ENCODE measurements at places on chromosomes 12 and 14.
A peak's percentile ranks its signal among the peaks of the same experiment; 100 is the strongest.

DNA sequence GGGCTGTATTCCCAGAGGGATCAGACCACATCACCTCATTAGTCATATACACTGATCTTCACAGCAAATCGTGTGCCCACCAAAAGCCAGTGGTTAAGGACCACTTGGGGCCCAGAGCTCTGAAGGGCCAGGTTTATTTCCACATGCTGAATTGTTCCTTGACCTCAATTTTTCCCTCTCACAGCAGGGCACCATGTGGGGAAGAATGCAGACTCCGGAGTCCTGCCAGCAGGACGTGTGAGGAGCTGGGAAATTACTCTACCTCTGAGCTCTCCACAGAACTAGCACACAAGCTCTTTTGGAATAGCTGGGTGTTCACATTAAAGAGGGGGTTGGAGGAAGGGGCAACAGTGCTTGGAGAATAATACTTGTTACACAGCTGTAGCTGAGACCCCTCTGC, 57.6 kb upstream of the SEL1L start:
- DNase-seq, result no peak

DNA sequence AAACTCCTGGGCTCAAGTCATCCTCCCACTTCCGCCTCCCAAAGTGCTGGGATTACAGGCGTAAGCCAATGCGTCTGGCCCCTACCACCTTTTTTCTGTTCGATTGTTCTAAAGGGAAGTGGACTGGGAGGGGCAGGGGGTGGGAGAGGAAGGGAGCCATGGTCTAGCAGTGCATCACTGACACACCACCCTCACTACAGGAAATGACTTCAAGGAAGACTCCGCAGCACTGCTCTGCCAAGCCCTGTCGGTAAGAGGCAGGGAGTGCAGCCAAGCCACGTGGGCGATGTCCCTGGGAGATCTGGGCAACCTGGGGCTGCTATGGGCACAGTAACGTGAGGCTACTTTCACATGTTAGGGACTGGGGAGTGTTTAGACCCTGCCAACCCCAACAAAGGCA, 18.0 kb downstream of the LRRC74A start:
- peak; percentile 26 for DNase-seq

DNA sequence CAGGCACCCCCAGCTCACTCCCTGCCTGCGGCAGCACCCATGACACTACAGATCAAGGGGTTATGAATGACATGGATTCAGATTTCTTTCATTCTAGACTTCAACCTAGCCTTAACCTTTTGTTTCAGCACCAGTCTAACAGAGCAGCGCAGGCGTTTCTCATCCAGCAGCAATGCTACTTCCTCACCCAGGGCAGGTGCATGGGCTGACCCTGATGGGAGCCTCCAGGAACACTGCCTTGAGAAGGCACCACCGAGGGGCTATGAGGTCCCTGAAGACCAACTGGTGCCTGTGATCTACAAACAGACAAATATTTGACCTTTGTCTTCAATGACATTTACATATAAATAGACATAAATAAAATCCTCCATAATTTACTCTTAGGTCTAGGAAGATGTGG, 10.8 kb downstream of the CDCA4 start:
- DNase-seq, result no peak

DNA sequence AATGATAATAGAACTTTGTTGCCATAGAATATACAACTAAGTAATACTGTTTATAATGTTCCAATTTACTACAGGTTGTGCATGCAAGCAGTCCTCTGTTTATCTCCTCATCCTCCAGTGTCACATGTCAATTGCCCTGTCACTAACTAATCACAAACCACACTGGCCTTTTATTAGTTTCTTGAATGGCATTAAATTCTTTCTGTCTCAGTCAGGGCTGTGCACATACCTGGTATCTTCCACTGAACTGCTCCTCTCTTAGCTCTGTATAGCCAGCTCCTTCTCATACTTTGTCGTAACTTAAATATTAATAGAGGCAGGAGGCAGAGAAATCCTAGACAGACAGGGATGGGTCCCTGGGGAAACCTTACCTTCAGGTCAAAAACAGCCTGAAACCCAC, 24.0 kb downstream of the GABARAPL1 start:
- no peak for DNase-seq

DNA sequence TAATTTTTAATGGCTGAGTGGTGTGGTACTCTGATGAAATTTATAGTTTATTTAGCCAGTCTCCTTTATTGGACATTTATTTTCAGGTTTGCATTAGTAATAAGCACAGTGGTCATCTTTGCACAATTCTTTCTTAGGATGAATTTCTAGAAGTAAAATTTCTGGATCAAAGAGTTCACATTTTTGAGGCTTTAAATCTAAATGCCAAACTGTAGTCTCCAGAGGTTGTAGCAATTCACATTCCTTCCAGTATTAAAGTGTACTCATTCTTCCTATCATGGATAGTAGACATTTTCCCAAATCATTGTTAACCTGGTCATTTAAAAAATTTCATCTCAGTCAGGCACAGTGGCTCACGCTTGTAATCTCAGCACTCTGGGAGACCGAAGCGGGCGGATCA, 24.8 kb downstream of the SLC39A9 start:
- peak; percentile 28 for DNase-seq

- no peak for DNase-seq
Measured at GRCh38 chr14:73747379-73748211, 33.4 kb upstream of the PNMA1 start.

- no peak for DNase-seq
Measured at GRCh38 chr14:89379006-89379405, 38.0 kb downstream of the FOXN3 start.

DNA sequence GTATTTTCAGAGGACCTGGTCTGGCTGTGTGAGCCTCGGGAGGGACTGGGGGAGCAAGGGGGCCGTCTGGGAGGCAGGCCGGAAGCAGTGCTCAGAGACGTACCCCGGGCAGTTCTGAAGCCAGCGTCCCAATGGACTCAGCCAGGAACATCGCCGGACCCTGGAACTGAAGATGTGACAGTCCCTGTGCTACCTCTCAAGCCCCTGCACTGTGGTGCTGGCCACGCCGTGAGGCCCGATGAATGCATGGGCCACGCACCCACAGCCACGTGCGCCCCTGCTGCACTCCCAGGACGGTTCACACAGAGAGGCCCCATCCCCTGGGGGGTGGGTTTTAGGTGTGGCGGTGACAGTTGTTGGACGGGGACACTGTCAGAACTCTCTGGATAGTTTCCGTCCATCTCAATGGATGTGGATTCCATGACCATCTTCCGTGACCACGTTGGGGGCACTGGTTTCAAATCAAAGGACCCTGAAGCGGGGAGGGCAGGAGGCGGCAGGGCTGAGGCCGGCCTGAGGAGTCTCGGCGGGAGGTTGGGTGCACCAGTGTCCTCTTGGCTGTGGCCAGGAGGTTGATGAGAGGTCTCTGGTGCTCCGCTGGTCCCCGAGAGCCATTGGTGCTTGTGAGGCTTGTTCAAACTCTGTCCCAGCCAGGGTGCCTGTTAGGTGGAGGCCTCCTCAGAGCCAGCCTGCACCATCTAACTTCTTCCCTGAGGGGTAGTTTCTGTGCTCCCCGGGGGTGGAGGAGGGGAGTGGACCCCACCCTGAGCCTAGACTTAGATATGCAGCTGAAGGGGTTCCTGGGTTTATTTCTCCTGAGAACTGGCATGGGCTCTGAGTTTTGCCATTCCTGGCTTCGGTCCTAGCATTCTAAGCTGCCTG, 36.3 kb upstream of the TSPAN9 start:
- DNase-seq, result no peak

DNA sequence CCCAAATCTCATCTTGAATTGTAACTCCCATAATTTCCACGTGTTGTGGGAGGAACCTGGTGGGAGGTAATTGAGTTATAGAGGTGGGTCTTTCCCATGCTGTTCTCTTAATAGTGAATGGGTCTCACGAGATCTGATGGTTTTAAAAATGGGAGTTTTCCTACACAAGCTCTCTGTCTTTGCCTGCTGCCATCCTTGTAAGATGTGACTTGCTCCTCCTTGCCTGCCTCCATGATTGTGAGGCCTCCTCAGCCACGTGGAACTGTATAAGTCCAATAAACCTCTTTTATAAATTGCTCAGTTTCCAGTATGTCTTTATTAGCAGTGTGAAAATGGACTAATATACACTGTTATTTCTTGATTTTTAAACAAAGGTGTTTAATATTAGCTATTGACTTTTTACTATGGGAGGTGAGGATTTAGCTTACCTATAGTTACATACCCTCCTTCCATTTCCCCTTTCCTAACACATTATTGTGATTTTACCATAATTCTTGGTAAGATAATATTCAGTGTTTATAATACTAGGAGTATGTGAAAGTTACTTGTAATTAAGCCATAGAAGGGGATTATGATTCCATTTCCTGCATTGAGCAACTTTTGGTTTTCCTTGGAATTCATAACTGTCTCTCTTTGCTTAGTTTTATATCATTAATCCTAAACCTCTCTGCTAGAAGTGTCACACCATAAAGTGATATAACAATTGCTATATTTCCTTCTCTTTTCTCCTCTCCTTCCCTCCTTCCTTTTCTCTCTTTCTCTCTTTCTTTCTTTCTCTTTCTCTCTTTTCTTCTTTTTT, 151.0 kb upstream of the KRAS start:
- no peak for DNase-seq

DNA sequence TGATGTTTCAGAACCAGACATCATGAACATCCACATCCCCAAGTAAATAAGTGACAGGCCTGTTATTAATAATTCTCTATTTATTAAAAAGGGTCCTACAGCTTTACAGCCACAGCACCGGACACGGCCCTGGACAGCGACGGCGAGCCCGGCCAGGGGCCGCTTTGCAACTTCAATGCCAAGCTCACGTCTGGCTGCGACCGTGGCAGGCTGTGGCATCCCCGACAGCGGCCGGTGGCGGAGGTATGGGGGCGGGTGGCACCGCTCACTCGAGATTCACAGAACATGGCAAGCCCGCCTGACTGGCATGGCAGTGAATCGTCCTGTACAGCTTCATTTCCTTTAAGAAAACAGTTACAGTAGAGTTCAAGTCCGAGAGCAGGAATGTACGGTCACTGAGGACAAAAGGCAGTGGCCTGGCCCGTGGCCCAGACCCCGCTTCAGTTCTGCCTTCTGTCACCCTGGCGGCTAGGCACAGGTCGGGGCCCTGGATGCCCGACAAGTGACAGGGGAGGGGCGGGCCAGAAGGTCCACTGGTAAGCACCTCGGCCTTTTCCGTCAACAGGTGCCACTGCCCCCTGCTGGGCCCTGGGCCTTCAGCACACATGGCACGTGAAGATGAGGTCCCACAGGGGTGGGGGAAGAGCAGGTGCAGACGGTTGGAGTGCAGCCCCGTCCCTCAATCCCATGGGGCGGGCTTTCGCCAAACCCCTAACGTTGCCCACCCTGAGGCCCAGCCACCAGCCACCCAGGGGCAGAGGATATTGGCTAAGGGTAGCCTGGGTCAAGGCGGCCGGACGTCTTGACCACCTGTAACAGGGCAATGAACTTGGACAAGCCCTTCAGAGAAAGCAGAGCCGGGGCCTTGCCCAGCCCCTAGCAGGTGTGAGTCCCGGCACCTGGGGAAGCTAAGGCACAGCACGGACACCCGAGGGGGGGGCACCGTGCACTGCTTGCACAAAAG, 30.3 kb downstream of the HIP1R start:
- DNase-seq, result no peak

- no peak for DNase-seq
Measured at GRCh38 chr12:101044512-101045059, 165.5 kb downstream of the SLC5A8 start.

DNA sequence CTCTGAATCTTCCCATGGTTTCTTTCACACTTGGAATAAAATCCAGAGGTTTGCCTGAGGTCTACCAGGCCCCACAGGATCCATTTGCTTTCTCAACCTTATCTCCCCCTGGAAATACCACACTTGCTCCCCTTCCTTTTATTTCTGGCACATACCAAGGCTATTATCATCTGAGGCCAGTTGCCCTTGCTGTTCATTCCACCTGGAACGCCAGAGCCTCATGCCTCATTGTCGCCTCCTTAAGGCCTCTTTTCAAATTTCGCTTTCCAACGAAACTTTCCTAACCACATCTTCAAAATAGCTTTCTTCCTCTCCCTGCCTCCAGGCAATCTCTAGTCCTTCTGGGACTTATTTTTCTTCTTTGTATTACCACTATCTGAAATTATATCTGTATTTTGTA, 11.2 kb upstream of the LRIG3 start:
- DNase-seq, result no peak

DNA sequence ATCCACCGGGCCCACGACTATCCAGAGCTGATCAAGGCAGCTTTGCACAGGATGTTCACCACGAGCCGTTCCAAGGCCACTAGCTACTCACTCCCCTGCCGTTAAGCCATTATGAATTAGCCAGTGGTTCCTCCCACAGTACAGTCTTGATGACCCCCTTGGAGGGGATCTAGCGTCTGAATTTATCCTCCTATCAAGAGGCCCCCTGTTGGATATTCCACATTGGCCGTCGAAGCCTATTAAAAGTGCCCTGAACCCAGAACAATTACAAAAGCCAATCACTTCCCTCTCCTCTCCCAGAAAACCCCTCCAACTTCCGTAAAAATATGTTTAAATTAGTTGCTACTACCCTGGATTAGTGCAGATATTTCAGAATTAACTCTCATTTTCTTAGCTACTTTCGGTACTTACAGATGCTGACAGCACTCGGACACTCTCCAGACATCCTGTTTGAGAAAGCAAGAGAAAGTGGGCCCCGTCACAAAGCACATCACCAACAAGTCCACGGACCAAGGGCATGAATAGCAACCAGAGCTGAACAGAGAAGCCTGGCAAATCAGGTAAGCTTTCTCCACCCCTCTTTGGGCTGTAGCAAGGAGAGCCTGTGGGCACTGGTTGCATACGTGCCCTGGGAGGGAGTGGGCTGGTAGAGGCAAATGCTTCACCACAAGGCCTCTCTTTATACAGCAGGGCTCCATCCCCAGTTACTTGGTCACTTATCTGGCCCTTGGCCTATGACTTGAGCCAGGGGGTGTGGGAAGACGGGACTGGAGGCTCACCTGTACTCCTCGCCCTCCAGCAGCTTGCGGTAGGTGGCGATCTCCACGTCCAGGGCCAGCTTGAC, 5.3 kb downstream of the KRT3 start:
- DNase-seq, result no peak

DNA sequence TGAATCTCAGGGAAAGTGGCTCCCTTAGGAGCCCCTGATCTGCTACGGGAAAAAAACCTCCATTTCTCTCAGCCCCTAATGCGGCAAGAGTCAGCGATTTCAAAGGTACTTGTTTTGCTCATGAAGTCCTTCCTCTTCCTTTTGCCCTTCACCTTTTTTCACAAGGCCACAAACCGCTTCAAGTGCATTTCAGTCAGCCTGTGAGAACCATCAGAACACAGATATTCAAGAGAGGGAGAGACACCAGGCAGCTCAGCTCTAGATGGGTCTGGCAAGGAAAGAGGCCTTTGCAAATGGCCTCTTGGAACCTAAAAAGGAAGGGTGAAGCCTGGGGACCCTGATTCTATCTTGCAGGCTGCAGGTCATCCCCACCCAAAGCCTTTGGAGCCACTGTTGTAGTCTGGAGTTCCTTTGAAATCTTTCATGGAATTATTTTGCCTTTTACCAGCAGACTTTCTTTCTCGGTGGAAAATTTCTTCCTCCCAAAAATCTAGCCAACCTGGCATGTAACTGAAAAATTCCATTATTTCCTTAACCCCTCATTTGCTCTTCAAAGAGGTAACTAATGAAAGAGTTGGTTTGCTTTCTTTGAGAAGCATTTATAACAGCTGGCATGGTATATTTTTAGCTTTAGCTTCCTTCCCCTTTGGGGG, 145.0 kb downstream of the SAMD4A start:
- no peak for DNase-seq

GRCh38 chr12:93297536-93297935, 80.2 kb upstream of the NUDT4 start:
- no peak for DNase-seq
